CD4-positive, alpha-beta T cell treated with Interleukin-12 subunit alpha and Interleukin-12 subunit beta, for 1 hour (primary cell): ENCODE measurements at places on chromosomes 3 and 15.

DNA sequence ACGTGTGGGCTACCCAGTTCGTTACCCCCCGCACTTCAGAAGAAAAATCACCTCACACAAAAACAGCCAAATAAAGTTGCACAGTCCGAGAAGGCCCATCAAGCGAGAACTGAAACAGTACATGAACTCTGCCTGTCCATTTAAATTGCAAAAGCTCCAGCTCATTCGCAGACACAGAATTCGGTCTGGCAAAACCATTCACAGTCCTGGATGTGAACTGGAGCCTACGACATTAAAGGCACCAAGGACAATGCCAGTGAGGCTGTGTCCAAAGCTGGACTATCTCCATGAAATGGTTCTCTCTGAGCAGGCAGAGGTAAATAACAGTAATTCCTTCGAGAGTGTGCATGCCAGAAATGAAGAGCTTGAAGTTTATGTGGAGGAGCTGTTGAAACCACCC is 261.3 kb upstream of the ICE2 start:
- no peak for DNase-seq

DNA sequence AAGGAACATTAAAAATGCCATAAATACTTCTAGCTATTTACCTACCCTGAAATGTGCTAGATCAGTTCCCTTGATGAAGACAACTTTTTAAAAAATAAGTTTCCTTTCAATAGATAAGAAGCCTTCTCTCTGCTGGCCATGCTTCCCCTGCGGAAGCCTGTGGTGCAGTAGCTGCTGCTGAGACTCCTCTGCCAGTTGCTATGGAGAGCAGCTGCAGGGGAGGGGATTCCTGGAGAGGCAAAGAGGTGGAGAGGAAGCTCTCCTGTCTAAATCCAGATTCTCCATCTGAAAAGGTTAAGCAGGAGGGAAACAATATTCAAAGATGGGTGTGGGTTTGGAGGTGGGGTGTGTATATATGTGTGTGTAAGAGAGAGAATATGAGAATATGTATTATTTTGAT is 69.8 kb upstream of the BFSP2 start:
- no peak for DNase-seq

- DNase-seq: no peak
Observed at GRCh38 chr3:156187146-156187769, 66.9 kb downstream of the KCNAB1 start.

DNA sequence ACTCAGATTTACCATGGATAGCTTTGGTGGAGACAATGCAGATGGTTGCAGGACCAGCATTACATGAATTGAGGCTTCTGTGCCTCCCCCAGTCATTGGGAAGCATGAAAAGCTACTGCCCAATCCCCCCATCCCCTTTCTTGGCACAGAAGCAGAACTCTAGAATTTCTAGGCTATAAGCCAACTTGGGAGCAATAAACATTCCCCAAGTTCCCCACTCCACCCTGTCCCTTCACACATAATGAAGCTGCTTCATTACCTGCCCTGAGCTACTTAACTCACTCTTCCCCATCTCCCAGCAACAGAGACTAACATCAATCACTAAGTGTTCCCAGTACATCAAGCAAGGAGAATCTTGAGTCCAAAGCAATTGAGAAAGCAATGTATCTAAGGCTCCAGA is 164.5 kb downstream of the RORA start:
- no peak for DNase-seq

GRCh38 chr15:90942354-90943120 is 7.5 kb downstream of the UNC45A start:
- DNase-seq: no peak

- no peak for DNase-seq
Observed at GRCh38 chr15:94023531-94023930, 207.8 kb upstream of the MCTP2 start.

DNA sequence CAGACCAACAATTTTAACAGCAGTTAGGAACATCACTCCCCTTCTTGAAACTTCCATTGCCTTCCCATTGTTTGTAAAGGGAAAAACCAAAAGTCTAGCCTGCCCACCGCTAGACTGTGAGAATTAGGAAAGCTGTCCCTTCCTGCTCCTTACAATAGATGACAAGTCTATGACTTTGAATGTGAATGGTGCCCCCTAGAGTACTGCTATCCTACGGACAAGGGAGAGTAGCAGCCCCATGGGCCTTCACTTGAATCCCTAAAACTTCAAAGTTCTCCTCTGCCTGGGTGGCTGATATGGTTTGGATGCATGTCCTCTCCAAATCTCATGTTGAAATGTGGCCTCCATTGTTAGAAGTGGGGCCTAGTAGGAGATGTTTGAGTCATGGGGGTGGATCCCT is 41.0 kb upstream of the FSIP1 start:
- no peak for DNase-seq

DNA sequence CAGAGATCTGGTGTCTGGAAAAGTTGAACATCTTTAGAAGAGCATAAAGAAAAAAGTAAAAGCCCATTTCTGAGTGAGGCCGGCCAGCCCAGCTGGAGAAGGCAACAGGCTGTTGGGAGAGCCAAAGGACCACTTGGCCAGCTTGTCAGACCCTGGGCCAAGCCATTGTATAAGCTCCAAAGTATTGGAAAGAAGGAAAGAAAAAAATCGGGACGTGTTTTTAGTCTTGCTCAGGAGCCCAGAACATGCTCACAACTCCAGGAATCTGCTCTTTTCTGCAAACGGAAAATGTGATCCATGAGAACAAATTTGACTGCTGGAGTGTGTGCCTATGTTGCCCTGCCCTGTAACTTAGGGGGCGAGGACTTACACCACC is 10.4 kb upstream of the CLPX start:
- no peak for DNase-seq

- no peak for DNase-seq
Observed at GRCh38 chr3:111738238-111738637, 120.8 kb upstream of the PHLDB2 start.

DNA sequence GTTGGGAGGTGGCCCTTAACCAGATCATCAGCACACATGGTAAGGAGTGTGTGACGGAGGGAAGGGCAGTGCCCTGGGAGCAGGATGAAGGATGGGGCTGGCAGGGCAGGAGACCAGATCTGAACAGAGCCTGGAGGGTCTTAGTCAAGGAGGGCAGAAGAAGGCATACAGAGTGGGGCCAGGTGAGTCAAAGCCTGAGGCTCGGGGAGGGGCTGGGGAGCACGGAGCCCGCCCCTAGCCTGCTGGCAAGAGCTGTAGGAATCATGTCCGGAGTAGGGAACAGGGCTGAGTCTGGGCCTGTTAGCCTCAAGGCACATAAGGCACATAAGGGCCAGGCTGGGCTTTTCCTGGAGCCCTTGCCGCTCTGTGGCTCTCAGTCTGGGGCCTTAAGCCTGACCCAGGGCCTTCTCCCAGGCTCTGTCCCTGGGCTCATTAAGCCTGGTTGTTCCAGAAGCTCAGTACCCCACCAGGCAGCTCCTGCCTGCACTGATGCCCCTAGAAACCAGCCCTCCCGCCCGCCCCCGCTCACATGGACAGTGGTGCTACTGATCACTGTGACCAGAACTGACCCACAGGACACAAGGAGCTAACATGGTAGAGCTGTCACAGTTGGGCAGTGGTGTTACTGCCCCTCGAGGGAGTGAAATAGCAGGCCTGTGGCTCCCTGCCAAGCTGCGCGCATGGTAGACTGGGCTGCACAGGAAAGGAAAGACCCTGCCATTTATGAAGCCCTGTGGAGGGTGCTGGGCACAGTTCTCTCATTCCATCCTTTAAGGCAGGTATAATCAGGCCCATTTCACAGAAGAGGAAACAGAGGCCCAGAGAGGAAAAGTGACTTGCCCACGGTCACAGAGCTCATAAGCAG is 14.6 kb downstream of the ISG20 start:
- DNase-seq: no peak

- no peak for DNase-seq
Observed at GRCh38 chr3:125221831-125222230, 9.3 kb upstream of the SLC12A8 start.

- peak; percentile 9 for DNase-seq
Observed at GRCh38 chr15:29821416-29822099, 710 bp downstream of the TJP1 start.

- no peak for DNase-seq
Observed at GRCh38 chr3:197283045-197283444, 15.4 kb downstream of the DLG1 start.

DNA sequence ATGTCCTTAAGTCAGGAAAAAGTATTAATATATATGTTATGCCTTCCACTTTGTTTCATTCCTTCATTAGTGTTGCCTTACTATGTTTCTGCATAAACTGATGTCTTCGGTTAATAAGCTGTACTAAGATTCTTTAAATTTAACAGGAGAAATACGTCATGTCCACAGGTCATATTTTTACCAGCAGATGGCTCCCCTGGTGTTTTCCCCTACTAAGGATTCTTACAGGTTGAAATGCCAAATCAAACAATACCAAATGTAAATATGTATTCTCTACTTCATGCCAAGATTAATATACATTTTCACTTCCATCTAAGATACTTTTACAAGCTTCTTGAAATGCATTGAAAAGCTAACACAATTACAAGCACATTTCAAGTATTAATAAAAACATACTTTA is 1602.1 kb downstream of the SI start:
- DNase-seq: no peak

DNA sequence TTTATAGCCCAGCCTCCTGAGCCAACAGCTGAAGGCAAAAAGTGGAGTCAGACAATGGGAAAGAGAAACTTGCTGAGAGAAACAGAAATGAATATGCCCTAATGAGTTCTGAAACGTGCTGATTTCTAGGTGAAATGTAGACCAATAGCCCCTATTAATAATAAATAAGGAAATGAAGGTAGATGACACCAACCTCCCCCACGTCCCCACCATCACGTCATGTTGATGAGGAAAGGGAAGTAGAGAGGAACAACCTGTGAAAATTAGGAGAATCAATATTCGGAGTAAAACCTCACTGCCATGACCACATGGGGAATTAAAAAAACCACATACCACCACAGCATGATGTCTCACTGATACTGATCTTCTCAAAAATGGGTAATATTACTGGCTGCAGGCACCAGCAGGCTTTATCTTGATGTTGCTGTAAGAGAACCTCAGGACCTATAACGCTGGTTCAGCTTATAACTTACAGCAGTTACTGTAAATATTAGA is 64.0 kb downstream of the KAT2B start:
- peak; percentile 73 for DNase-seq

- no peak for DNase-seq
Observed at GRCh38 chr3:180142041-180142440, 105.3 kb upstream of the PEX5L start.

DNA sequence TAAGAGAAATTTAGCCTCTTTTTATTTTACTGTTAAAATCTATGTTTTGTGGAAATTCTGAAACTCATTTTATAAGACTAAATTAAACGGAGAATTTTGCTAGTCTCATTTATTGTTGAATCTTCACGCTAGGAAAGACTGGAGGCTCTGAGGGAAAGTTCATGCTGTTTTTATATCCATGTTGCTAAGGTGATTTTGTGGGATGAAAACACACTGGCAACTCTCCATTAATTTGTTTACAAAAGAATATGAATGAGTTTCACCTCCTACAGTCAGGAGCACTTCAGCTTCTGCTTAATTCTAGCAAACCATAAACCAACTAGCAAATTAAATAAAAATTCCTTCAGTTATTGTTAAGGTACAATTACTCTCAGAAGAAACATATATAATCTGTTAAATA is 195.4 kb downstream of the RAP2B start:
- DNase-seq: no peak

- no peak for DNase-seq
Observed at GRCh38 chr3:192655040-192655439, 72.3 kb downstream of the FGF12 start.

DNA sequence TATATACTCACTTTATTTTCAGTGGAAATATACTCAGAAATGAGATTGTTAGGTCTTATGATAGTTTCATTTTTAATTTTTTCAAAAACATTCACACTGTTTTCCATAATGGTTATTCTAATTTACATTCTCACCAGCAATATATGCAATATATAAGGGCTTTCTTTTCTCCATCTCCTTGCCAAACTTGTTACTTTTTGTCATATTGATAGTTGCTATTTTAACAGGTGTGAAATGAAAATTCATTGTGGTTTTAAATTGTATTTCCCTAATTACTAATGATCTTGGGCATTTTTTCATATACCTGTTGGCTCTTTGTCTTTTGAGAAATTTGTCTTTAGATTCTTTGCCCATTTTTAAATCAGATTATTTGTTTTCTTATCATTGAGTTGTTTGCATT is 325.2 kb downstream of the DIPK2A start:
- DNase-seq: no peak

- no peak for DNase-seq
Observed at GRCh38 chr15:32824777-32825176, 107.0 kb downstream of the GREM1 start.

DNA sequence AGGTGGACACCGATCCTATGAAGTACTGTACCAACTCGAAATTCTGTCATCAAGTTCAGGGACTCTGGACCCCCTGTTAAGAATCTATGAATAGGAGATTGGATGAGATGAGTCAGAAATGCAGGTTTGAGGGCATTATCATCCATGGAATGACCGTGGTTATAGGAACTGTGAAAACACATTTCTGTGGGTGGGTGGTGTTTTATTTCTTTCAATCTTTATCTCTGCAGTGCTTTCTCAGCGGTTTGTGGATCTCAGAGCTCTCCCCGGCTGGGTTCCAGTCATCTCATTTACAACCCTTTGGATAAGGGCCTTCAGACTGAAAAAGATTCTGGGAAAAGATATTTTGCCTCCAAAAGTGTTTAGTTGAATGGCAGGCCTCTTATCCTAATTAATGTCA is 5.4 kb upstream of the ABHD17C start:
- no peak for DNase-seq

DNA sequence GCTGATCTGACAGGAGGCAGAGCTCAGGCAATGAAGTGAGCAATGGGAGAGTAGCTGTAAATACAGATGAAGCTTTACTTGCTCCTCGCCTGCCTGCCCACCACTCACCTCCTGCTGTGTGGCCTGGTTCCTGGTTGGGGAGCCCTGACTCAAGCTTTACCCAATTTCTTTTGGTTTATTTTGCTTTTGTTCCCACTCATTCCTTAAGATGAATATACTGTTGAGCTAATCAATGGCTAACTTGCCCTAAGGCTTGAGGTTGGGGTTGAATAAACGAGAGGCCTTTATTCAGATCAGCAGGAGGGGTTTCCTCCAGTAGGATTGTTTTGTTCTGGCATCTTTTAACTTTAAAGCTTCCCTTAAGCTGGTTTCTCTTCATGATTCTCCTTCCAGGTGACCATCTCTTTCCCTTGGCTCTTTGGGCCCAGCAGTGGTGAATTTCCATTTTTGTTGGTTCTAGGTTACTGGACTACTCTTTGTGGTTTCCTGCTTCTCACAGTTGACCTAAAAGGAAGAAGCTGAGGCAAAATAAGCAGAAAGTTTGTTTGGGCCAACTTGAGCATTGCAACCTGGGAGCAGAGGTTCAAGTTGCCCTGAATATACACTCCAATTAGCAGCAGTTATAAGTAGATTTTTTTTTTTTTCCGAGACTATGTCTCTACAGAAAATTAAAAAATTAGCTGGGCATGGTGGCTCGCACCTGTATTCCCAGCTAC is 44.4 kb downstream of the STARD9 start:
- DNase-seq: no peak

- peak; percentile 31 for DNase-seq
Observed at GRCh38 chr3:127671523-127672428, 976 bp upstream of the ABTB1 start.

- DNase-seq: peak; percentile 55
Observed at GRCh38 chr15:39774688-39775267, 7.9 kb downstream of the FSIP1 start.

GRCh38 chr3:127589600-127590281 is 792 bp downstream of the TPRA1 start:
- no peak for DNase-seq

GRCh38 chr3:122936986-122937385 is 90.6 kb downstream of the SEMA5B start:
- no peak for DNase-seq
